ENCODE measurements at places on chromosomes 4 and X.

DNA sequence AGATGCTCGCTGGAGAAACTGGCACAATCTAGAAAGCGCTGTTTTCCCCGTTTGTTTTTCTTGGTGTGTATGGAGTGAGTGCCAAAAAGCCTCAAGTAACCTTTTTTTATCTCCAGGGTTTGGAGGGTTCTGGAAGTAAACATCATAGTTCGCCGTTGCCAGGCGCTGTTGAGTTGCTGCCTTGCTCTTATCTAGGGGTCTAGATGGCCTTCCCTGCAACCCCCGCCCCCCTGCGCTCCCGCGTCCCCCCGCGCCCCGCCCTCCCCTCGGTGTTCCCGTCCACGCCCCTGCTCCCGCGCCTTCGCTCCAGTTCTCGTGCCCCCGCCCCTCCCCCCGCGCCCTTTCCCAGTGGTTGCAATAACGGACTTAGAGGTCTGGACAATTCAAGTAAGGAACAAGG, 555 bp upstream of the GCNA start:
- no peak for DNase-seq
- H3K4me3 ChIP-seq: no peak overlapping the region
- no peaks in the 10 kb centered on the region for H3K27me3 ChIP-seq

GRCh38 chr4:122876456-122876855, 45.9 kb downstream of the NUDT6 start:
- DNase-seq: no peak
- H3K27me3 ChIP-seq: peaks cover 20% of the 10 kb centered on the region
- no peak overlapping the region for H3K4me3 ChIP-seq
- H3K27ac ChIP-seq: no peak overlapping the region
- no peaks in the 10 kb centered on the region for H3K4me1 ChIP-seq

GRCh38 chr4:87541956-87542709, 13.0 kb upstream of the SPARCL1 start:
- no peak overlapping the region for H3K27ac ChIP-seq
- no peaks in the 10 kb centered on the region for H3K4me1 ChIP-seq
- H3K27me3 ChIP-seq: peaks cover 9% of the 10 kb centered on the region
- H3K36me3 ChIP-seq: no peaks in the 10 kb centered on the region

GRCh38 chr4:107570952-107571351, 149.1 kb downstream of the PAPSS1 start:
- H3K27me3 ChIP-seq: no peaks in the 10 kb centered on the region
- H3K4me3 ChIP-seq: no peak overlapping the region
- H3K4me1 ChIP-seq: no peaks in the 10 kb centered on the region
- no peak for DNase-seq

DNA sequence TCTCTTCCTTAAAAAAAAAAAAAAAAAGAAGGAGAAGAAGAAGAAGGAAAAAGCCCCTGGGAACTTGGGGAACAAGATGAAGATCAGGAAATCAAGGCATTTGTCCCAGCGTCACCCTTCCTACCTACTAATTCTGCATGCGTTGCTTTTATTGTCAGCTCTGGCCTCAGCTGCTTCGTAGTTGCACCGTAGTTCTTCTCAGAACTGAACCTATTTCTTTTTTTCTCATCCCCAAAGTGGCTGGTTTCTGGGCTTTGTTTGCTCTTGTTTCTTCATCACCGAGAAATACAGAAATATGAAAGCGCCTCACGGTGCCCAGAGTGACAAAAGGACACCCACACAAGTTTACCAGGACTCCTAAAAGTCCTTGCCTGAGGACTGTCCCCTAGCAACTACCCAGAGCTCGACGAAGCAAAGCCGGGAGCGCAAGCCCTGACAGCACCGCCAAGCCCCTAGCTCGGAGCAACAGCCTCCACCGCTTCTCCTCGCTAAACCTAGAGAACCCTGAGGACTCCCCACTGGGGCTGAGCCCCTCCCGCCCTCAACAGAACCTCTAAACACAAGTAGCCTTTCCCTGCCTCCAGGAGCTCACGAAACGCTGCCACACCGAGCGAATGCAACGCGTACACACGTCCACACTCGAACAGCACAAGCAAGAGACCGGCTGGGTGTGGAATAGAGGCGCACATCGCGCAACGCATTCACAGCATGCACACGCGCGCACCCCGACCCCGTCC, 710 bp downstream of the PRKG2 start:
- H3K4me3 ChIP-seq: peak overlapping the region; percentile 77
- H3K4me1 ChIP-seq: peaks cover 11% of the 10 kb centered on the region
- H3K27ac ChIP-seq: no peak overlapping the region
- peak; percentile 8 for DNase-seq
- H3K36me3 ChIP-seq: no peaks in the 10 kb centered on the region

DNA sequence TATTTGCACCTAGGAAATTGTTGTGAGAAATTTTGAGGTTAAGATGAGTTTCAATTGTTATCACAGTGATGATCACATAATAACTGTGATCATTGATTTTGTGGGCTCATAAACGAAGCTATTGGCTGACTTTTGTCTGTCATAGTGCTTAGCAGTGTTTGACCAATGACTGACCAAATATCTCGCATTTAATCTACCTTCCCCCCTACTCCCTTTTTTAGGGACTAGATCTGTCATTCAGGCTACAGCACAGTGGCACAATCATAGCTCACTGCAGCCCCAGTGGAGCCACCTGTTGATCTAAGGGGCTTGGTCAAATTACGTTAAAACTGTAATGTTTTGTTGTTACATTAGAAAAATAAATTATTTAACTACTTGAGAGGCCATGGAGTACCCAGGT, 1.5 kb downstream of the FUNDC2 start:
- H3K27me3 ChIP-seq: peaks cover 5% of the 10 kb centered on the region
- H3K36me3 ChIP-seq: no peaks in the 10 kb centered on the region
- peak overlapping the region; percentile 85 for H3K4me3 ChIP-seq
- no peak for DNase-seq
- H3K27ac ChIP-seq: peak overlapping the region; percentile 91
- peaks cover 19% of the 10 kb centered on the region for H3K4me1 ChIP-seq

DNA sequence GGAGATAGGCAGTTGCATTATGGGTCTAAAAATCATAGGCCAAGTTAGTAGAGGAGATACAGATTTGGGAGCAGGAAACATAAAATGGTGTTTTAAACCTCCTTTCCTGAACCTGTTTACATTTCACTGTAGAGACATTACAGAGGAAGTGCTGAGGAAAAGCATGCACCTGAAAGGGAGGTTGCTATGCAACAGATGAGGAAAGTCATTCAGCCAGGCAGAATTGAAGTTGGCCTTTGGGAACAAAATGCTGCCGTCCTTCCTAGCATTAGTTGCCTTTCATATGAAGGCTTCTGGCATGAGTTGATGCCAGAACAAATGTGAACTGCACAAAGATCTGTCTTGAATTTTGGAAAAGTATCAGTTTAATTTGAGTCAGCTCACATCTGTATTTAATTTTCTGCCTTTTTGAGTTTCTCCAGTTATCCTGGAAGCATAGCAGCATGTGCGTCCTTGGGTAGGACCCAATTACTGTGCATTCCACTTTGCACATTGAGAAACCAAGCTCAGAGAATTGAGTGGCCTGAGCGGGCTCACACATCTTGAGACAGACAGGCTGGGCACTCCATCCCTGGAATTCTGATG, 38.2 kb downstream of the MAGED1 start:
- DNase-seq: no peak
- H3K36me3 ChIP-seq: no peaks in the 10 kb centered on the region
- H3K27ac ChIP-seq: no peak overlapping the region
- no peaks in the 10 kb centered on the region for H3K4me1 ChIP-seq

DNA sequence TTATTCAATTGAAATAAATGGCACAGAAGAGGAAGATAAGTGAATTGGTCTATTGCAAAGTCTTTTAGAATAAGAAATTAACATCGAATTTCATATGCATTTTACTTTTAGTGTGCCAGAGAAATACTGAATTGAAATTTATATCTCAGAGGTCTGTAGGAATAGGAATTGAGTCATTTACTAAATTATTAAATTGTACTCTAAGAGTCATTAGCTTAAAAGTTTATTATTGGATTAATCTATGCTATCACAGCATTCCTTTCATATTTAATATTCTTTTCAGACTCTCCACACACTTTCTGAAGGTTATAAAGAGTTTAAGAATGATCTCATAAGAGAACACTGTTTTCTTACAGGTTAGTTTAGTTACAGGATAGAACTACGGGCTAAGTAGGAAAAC, 2711.5 kb downstream of the ARAP2 start:
- no peak overlapping the region for H3K4me3 ChIP-seq
- no peak for DNase-seq
- H3K27ac ChIP-seq: no peak overlapping the region
- H3K27me3 ChIP-seq: no peaks in the 10 kb centered on the region
- H3K4me1 ChIP-seq: no peaks in the 10 kb centered on the region
- no peaks in the 10 kb centered on the region for H3K36me3 ChIP-seq

GRCh38 chrX:119087121-119087520, 14.3 kb downstream of the CT47C1 start:
- H3K4me3 ChIP-seq: no peak overlapping the region
- no peak for DNase-seq
- H3K27me3 ChIP-seq: peaks cover 10% of the 10 kb centered on the region
- H3K27ac ChIP-seq: no peak overlapping the region
- H3K4me1 ChIP-seq: no peaks in the 10 kb centered on the region

GRCh38 chr4:84483688-84484087, 15.4 kb downstream of the NKX6-1 start:
- peaks cover 8% of the 10 kb centered on the region for H3K4me1 ChIP-seq
- H3K4me3 ChIP-seq: no peak overlapping the region
- H3K27me3 ChIP-seq: peaks cover 74% of the 10 kb centered on the region
- no peak for DNase-seq
